ENCODE measurements at places on chromosomes 6 and 20. TPM values are rescaled to one million over a fixed set of nuclear protein-coding genes. Genes with fewer than 3 reads are reported as not detected.

- DNase-seq: no peak
Measured at GRCh38 chr20:62697468-62697912, 11.1 kb upstream of the NTSR1 start.

DNA sequence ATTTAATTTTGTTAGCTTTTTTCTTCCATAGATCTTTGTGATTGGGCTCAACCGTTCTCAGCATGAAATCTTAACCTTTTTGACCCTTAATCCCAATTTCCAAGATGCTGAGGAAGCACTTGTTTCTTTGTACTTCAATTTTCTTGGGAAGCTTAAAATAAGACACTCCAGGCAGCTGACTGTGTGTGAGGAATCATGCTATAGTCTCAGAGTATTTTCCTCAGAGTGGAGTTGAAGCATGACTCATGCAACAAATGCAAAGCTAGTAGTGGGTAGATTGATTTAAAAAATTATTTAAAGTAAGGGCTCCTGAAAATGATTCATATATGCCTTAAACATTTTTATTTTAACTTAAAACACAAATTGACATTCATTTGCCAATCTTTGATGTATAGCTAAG is 168.7 kb downstream of the BTBD3 start:
- no peak for DNase-seq

DNA sequence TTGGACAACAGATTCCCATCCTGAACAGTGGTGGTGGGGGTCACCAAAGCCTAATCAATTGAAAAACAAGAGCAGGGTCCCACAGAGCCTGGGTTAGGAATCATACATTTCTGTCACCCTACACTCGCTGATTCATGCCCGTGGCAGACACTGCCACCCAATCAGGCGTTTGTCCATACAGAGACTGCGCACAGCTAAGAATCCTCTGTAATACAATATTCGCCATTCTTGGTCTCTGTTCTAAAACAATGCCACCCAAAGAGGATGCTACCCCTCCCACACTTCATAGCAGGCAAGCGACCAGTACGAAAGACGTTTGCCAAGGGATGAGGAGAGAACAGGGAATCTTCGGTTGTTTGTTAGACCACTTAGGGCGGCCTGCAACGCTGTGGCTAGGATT is 28.1 kb upstream of the SLC22A23 start:
- DNase-seq: no peak

GRCh38 chr20:22908944-22909343 is 126.2 kb upstream of the SSTR4 start:
- no peak for DNase-seq

GRCh38 chr6:169831450-169832246 is 80.2 kb downstream of the ERMARD start:
- peak; percentile 92 for DNase-seq

DNA sequence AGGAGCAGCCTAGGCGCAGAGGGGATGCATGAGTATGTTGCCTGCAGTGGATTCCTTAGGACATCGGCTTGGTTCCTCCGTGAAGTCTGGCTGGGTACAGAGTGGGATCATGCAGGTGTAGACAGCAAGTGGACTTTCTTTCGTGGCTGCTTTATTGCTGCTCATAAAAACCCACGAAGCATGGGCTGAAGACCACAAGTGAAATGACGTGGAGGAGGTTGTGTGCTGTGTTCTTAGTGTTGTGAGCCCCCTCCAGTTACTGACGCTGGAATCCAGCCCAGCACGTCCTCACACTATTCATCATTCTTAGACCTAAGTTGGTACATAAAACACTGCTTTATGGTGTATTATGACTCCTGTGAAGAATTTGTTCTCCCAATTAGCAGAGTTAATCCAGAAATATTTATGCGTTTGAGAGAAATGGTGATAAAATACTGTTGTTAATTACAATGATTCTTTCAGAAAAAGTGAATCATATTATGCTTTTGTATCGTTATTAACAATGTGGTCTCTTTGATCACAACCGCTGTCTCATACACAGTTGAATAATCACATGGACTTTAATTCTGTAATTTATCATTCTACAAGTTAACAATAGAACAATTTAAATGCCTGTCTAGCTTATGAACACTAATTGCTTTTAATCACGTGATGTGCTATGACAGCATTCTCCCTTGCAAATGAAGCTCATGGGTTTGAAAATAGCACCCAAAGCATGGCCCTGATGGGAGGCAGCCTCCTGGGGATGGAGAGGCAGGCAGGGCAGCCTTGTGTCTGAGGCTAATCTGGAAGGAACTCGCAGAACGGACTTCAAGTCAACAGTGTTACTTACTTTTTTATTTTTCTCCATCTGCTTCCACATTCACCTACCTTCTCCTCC is 233.9 kb upstream of the SYNDIG1 start:
- DNase-seq: no peak

DNA sequence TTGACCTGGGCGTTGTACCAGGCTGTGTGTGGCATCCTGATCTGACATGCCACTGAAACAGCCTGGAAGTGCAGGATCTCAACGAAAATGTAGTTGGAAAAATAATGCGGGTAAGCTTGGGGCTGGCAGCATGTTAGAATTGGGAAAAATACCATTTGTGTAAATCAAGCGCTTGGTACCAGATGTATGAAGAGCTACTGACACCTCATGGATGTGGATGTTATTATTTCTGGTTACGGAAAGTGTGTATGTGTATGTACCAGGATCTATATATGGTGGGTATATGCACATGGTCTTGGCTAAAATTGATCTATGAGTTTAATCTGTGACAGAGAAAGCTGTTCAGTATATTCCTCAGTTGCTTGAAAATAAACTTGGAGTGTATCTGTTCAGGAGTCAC is 22.7 kb downstream of the HIVEP1 start:
- no peak for DNase-seq

DNA sequence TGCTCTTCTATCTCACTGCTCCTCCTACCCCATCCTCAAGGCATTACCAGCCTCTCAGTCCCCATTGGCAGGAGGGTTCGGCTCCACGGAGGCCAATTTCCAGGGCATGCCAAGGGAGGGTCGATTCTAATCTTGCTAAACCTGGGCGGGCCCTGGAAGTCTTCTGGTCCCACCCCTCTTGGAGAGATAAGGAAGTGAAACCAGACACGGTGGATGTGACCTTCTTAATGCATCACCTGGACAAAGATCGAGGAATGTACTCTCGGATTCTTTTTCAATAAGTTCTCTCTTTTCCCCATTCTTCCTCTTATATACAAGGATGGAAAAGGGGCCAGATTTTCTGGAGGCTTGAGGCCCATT is 112.2 kb upstream of the ARMC2 start:
- no peak for DNase-seq

Gene SLC17A9
- polyA plus RNA-seq: 41.5 TPM

Measured in spleen (tissue), 13 donors.